NCI-H2081 treated with DMSO at 0.1 percent for 48 hours (cell line): ENCODE measurements at places on chromosomes 3 and 15.
A peak's percentile ranks its signal among the peaks of the same experiment; 100 is the strongest.

DNA sequence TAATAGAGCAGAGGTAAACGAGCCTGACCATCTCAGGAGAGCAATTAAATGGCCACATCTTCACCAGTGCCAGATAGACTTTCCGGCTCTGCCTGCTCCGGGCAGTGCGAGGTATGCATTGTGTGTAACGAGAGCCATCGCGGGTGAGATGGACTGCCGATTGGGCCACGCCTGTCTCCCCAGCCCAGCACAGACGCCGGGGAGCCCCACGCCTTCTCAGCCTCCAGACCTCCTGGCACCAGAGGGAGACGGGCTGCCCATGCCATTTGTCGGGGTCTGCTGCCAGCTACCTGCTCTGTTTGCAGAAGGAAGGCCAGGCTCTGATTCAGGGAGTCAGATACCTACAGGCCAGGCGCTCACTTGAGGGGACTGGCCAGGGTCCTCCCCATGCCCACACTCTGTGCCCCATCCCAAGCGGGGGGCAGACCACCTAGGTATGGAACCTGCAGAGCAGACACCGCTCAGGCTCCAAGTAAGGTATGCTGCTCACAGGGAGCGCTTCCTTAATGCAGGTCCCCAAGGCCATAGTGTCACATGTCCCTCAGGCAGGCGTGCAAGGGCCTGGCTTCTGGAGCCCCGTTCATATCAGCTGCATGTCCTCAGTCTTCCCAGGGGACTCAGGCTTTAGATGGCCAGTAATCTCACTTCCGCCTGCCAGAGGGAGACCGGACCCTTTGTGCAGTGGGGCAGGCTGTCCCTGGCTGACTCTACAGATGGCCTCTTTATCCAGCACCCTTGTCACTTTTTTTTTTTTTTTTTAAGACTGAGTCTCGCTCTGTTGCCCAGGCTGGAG lies 62.2 kb downstream of the DNAJB8 start:
- no peak for DNase-seq

DNA sequence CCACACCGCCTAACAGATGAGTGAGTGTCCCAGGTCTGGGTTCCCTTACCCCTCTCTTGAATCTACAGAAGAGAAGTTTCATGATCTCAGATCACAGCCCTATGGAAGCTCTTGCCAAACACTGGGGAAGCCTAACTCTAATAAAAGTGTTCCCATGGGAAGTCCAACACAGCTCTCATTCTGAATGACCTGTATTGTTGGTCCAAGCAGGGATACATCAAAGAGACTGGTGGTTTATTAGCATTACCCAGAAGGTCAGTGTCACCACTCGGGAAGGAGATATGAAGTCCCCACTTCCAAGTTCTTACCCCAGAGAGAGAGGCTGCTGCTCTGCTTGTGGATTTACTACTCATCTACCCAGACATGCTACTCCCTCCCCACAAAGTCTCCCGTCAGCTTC lies 9.0 kb upstream of the NCBP2 start:
- DNase-seq = no peak

DNA sequence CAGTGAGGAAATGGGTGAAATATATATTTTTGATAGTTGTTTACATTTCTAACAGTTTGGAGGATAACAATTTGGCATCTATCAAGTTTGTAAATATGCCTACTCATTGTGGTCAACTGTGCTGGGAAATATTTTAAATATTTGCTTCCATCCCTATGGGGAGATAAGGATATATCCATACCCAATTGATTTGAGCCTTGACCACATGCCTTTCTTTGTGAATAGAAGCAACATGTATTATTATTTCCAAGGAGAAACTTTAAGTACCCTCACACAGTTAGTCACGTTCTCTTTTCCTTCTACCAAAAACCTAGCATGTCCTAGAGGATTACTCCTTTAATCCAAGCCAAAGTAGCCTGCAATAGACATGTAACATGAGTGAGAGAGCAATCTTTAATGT lies 245.4 kb upstream of the CBLB start:
- DNase-seq = no peak

- DNase-seq = no peak
Observed at GRCh38 chr15:67241132-67241855, 13.2 kb downstream of the AAGAB start.

GRCh38 chr3:120093119-120093910 lies 932 bp downstream of the GSK3B start:
- DNase-seq = no peak

DNA sequence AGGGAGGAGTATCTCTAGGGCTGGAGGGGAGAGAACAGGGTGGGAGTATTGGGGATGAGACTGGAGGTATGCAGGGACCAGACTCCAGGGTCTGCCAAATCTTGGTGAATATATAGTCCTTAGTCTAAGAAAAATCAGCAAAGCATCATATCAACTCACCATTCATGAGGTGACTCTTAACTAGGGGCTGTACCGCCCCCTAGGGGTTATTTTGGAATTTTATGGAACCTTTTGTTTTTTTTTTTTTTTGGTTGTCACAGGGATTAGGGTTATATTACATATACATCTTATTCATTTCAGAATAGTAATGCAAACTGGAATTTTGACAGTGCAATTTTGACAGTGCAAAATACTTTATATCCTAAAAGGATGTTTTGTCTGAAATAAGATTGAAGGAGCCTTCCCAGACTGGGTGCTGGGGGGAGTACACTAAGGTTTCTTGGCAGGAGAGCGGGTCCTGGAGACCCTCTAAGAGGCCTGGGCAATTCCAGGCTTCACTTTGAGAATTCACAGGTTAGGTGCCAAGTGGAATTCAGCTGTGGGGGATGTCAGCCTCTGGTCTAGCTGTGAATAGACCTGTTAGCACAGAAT lies 7.5 kb downstream of the CMTM7 start:
- DNase-seq = peak; percentile 17

- DNase-seq = no peak
Observed at GRCh38 chr3:5498981-5499380, 311.5 kb downstream of the EDEM1 start.

DNA sequence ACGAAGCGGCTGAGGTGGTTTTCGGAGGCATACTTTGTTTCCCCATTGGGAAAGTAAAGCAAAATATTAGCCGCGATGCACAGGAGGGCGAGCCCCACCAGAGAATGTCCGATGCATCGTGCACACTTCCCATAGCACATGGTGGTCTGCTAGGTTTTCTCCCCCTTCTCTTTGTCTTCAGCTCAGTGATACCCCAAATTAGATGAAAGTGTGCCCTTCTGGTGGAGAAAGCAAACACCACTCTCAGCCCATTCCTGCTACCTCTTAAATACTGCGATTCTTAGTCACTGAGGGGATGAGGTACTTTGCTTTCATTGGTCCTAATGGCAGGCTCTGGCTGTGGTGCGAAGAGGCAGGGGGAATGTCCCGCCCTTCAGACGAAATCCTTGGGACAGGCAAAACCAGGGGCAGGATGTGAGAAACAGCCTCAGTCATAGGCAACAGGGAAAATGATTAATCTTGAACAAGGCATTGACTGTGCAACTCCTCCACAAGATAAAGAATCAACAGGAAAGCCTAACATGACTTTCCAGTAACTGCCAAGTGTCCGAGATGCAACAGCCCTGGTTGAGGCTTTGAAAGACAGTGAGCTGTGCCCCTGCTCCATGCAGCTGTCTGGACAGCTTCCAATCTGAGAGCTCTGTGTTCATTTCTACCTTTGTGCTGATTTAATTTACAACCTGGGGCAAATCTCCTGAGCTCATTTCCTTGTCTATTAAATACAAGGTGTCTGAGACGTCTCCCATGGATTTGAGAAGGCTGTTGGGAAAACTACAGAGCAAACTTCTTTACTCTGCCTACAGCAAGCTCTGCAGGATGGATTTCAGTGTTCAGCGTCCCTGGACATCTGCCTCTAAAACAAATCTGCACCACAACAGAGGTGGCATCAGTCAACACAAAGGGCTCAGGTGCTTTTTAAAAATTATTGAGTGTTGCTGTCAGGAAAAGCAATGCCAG lies at the start of gene TM4SF1:
Gene TM4SF1, minus strand, starts transcription at position 242 of the 957 bp plus-strand sequence. Its CDS starts 102 bp downstream, at position 140.
- peak; percentile 84 for DNase-seq

DNA sequence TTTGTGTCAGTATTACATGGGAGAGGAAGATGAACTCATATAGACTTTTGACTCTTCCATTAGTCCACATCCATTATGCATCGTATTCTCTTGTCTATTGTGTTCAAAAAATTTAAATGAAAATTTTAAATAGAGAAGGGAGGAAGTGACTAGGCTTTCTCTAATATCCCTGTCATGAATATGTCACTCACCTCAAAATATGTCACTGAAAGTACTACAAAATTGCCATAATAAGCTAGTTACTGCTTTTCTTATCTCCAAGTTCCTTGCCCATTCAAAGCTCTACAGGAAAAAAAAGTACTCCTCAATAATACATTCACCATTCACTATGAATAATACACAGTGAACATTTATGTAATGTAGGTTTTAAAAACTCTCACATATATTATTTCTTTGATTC lies 22.3 kb upstream of the GHSR start:
- no peak for DNase-seq
